Activated CD4-positive, alpha-beta memory T cell treated with anti-CD3 and anti-CD28 coated beads for 36 hours (primary cell): ENCODE measurements at places on chromosomes 7 and 10. TPM values are rescaled to one million over a fixed set of nuclear protein-coding genes. Genes with fewer than 3 reads are reported as not detected.

The POLR2J2 gene
- total RNA-seq = 5.0 TPM

The GCK gene
- total RNA-seq = 1.3 TPM

The DPYSL4 gene
- 7.0 TPM for total RNA-seq

The SCIN gene
- 0.12 TPM for total RNA-seq

The SLC35B4 gene
- total RNA-seq = 10.9 TPM

The SH2D4B gene
- not detected for total RNA-seq

The NYAP1 gene
- 0.24 TPM for total RNA-seq

The TBX20 gene
- total RNA-seq = not detected

The CACNB2 gene
- not detected for total RNA-seq

The PLXNA4 gene
- total RNA-seq = 0.17 TPM

The EPHB6 gene
- total RNA-seq = 11.0 TPM
